ENCODE measurements at places on chromosomes 12 and 14.

DNA sequence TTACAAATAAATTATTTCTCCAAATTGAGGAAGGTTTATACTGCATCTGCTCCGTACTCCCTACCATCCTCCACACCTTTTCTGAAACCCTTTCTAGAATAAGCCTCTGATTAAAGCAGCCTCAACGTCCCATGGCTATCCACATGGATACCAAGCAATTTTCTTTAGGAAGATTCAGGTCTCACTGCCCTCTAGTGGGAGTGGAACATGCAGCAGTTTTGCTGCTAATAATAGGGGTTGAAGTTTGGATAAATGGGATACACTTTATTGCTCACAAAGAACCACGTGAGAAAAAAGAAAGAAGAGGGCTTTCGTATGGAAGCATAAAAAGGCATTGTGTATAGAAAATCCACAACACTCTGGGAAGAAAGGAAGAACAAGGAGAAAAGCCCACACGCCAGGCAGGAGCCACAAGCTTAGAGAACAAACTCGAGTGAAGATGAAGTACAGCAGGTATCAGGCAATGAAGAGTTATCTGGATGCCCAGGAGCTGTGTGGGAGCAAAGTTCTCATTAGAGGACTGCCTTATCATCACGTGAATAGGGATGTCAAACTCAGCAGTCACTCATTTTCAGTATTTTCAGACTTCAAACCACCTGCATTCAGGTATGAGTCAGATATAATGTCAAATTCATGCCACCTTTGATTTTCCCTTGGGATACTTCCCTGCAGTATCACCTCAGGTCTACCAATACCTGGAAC, 45.8 kb downstream of the CCER1 start:
- peak; percentile 30 for DNase-seq

DNA sequence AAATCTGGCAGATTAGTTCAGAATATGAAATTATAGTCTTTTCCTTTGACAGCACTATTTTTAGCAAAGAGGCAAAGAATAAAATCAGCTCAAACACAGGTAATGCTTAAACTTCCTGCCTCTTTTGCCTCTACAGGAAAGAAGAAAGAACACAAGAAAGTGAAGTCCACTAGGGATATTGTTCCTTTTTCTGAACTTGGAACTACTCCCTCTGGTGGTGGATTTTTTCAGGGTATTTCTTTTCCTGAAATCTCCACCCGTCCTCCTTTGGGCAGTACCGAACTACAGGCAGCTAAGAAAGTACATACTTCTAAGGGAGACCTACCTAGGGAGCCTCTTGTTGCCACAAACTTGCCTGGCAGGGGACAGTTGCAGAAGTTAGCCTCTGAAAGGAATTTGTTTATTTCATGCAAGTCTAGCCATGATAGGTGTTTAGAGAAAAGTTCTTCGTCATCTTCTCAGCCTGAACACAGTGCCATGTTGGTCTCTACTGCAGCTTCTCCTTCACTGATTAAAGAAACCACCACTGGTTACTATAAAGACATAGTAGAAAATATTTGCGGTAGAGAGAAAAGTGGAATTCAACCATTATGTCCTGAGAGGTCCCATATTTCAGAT, 17.4 kb downstream of the TMPO start:
- DNase-seq: no peak

- no peak for DNase-seq
Measured at GRCh38 chr12:9255837-9256236, 47.6 kb upstream of the PZP start.

DNA sequence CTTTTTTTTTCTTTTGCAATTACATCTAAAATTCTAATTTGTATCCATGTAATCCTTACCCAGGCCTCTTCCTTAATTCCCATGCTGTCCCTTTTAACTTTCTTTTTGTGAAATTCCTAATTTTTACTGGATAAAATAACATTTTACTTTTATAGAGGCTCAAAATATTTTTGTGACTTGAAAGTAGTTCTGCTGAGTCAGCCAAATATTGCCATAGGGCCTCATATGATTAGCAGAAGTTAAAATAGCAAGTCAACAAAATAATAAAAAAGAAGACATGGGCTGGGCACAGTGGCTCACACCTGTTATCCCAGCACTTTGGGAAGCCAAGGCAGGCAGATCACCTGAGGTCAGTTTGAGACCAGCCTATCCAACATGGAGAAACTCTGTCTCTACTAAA, 2.0 kb downstream of the C3AR1 start:
- DNase-seq: no peak

GRCh38 chr14:64614805-64615391, 65.1 kb downstream of the PPP1R36 start:
- DNase-seq: no peak

DNA sequence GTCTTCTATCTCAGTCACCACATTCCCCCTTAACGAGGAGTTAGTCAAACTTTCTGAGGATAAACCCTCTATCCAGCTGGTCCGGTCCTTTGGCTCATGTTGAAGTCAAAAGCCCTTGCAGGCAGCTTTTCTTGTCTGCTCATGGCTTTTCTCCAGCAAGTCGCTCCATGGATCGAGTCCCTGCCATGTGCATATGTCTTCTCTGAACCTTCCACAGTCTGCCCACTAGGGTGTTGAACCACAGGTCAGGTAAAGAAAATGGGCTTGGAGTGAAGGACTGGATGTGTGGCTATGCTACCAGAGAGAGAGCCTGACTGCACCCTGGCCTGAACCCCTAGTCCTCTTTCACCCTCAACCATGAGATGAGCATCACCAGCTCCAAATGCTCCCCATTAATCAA, 22.8 kb downstream of the C14orf132 start:
- DNase-seq: no peak

DNA sequence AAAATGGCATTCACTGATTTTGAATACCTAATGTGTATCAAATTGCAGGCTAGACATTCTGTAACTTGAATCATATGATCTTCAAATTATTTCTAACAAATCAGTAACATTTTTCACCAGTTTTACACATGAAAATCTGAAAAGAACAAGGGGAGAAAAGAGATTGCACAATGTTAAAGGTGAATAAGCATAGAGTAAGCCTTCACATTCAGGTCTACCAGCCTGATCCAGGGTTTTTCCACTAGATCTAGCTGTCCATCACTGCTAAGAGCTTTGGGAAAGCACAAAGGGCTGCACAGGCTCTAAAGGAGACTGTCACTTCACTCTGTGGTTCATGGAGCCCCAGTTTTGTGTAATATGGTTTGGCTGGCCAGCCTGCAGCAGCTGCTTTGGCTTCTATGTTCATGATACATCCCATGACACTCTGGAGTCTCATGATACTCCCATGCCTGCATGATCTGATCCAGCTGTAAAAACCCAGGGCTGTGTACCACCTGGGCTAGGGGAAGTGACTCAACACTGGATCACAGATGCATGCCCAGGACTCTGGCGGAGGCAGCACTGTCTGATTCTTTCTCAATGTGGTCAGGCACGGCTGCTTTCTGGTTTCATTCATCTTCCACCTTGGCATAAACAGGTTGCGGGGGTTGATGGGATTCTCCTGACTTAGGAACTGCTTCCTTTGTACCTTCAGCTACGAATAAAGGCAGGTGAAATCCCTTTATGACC, 859.7 kb downstream of the GALC start:
- no peak for DNase-seq

DNA sequence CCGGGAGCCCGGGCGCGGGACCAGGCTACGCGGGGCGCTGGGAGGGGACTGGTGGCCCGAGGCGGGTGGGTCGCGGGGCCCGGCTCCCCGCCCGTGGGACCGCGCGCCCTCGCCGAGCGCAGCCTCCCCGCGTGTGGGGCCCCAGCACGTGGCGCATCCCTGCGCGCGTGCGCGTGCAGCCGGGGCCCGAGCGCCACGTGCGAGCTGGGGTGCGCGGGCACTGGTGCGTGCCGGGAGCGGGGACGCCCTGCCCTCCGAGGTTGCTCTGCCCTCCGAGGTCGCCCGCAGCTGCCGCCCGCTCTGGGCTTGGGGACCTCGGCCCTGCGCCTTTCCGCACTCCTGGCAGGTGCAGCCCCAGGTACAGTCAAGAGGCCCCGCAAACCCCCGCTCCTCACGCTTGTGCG, 365 bp upstream of the CCDC88C start:
- peak; percentile 64 for DNase-seq

GRCh38 chr12:104299842-104300481, 3.6 kb upstream of the EID3 start:
- no peak for DNase-seq

DNA sequence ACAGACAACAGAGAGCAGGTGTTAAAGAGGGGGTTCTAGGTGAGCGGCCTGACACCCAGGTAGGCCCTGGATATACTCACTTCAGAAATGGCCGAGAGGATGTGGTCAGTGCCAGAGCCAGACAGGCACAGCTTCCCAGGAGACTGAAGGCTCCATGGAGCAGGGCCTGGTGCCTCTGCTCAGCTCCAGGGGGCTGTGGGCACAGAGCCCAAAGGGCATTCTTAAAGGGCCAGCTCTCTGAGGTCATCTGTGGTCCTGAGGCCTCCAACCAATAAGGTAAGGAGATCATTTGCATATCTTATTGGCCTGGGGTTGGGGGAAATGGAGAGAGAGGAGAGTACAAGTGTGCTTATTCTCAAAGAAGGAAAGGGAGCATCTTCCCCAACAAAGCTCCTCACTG, 9.7 kb upstream of the PCK2 start:
- no peak for DNase-seq

GRCh38 chr14:50260072-50260471, 28.7 kb upstream of the SOS2 start:
- DNase-seq: no peak

DNA sequence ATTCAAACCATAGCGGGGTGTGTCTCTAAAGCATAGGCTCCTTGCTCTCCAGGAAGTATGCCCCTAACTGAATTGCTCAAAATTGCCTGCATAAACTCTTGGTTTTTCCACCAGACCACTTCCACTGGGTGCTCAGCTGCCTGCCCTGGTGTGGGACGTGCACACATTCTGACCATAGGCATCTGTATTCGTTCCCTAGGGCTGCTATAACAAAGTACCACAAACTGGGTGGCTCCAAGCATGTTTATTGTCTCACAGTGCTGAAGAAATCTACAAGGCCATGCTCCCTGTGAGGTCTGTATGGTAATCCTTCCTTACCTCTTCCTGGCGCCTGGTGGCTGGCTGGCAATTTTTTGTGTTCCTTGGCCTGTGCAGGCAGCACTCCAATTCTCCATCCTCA, 16.4 kb upstream of the GALNT6 start:
- DNase-seq: no peak

DNA sequence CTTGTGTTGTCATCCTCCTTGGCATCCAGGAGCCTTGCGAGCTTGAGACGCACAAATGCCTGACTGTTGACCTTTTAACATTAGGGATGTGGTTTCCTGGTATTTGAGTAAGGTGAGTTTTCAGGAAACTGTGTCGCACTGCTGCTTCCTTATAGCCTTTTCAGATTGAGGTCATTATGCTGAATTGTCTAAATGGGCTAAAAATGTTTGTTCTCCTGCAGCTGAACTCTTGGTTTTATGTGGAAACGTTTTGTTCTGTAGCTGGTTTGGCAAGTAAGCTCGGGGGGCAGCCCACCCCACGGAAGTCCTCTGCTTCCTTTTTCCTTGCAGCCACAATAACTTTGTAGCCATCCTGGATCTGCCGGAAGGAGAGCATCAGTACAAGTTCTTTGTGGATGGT, 5.7 kb downstream of the PRKAB1 start:
- DNase-seq: no peak

DNA sequence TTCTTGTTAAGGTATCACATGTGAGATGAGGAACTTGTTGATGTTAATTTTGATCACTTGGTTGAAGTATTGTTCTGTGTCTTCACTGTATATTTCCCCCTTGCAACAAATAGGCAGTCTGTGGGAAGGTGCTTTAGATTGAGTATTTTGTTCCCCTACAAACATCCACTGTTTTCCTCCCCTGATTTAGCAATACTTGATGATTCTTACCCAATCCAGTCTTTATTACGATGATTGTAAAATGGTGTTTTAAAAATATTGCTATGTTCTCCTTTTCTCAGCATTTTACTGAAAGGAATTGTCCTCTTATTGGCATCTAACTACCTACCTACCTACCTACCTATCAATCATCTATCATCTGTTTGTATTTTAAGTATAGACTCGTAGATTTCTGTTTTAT, 66.3 kb downstream of the ETNK1 start:
- no peak for DNase-seq

DNA sequence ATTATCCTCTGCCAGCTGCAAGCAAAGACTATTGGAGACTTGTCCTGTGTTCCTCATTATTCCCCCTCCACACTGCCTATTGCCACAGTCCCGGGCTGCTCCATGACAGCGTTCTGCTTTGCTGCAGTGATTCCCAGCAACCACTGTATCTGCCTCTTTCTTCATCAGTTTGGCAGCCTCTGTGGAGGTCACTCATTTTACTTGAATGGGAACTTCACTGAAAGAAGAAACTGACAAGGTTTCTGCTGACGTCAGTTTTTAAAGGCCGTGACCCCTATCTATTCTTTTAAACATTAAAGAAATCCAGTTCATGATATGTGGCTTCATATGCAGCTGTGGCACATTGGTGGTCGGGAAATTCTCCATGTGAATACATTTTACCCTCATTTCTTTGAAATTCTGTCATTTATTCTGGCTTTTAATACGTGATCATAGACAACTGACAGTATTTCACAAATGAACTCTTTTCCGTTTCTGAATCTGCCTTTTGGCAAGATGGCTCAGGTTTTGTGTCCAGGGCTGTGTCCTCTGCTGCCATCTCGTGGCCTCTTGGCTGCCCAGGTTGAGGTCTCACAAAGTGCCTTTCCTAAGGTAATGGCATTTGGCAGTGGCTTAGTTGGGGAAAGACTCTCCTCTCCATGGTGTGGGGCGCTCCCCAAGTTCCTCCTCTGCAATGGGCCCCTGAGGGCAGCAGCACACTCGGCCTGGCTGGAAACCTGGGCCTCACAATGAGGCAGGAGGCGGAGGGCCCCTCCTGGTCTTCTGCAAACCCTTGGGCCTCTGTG, 5.8 kb downstream of the TMEM253 start:
- peak; percentile 81 for DNase-seq

- no peak for DNase-seq
Measured at GRCh38 chr12:59619461-59620240, 23.8 kb downstream of the SLC16A7 start.

DNA sequence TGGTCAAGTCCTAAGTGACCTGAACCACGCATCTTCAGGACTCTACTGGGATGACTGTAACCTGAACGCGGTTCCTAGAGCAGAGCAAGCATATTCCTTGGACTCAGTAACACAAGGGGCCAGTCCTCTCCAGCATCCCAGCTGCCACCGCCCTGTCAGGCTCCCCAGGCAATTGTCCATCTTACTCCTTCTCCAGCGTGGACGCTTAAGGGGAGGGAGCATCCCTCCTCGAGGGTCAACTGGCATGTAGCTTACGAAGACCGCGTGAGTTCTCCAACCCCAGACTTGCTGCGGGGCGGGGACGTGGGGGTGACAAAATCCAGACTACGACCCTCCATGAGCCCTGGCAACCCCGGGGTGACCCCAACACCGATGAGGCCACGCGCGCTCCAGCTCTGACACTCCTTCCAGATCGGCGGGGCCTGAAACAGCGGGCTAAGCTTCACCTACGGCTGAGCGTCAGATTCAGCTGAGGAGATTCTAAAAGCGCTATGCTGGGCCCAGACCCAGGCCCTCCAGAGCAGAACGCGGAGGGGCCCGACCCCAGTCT, 846 bp upstream of the MTHFD1 start:
- DNase-seq: no peak

DNA sequence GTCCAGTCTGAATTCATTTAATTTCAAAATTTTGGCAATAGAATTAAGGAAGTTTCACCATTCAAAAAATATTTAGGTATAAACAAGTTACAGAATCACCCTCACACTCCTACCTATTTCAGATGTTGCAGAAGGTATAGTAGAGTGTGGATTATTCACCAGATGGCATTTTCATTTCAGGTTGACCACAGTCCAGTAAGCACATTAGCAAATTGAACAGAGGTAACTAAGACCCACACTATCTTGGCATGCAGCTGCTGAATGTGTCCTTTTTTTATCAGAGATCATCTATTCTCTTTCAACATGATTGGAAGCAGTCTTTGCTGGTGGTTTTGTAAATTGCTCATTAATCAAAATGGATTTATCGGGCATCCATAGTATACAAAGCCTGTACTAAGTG, 151.8 kb upstream of the GARIN6 start:
- DNase-seq: no peak

Data from nephron progenitor cell (in vitro differentiated cells).